ENCODE measurements at places on chromosomes 2 and 18. TPM values are rescaled to one million over a fixed set of nuclear protein-coding genes. Genes with fewer than 3 reads are reported as not detected.

- DNase-seq, result no peak
Measured at GRCh38 chr18:46156843-46157242, 52.7 kb downstream of the HAUS1 start.

GRCh38 chr2:218079943-218080913, 11.2 kb downstream of the RUFY4 start:
- no peak for DNase-seq

DNA sequence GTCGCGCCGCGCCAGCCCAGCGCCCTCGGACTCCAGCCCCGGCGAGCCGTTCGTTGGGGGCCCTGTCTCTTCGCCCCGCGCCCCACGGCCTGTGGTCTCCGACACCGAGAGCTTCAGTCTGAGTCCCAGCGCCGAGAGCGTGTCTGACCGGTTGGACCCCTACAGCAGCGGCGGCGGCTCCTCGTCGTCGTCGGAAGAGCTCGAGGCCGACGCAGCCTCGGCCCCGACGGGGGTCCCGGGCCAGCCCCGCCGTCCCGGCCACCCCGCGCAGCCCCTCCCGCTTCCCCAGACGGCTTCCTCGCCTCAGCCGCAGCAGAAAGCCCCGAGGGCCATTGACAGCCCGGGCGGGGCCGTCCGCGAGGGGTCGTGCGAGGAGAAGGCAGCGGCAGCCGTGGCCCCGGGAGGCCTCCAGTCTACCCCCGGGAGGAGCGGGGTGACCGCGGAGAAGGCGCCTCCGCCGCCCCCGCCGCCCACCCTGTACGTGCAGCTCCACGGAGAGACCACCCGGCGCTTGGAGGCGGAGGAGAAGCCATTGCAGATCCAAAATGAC, 1.4 kb downstream of the PHLPP1 start:
- peak; percentile 52 for DNase-seq

DNA sequence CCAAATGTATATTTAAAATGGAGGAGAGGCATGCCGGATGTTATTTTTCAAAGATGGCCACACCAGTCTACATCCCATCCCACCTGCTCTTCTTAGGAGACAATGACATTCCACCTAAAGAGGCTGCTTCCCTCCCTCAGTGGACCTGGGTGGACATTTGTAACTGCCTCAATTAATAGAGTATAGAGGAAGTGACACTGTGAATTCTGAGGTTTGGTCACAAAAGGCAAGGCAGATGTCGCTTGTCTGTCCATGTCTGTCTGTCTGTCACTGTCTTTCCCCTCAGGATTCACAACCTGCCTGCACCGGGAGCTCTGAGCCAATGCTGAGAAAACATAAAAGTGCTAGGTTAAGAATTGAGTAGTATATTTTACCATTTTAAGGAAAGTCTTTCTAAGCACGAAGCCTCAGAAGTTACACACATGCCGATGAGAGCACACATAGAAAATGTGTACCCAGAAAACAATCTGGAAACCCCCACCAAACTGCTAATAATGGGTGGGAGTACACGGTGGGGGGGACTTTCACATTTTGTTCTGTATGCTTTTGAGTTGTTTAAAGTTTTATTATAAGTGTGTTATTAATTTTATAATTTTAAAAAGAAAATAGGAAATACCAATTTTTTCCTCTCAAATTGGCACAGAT, 21.0 kb downstream of the MIB1 start:
- DNase-seq, result no peak

DNA sequence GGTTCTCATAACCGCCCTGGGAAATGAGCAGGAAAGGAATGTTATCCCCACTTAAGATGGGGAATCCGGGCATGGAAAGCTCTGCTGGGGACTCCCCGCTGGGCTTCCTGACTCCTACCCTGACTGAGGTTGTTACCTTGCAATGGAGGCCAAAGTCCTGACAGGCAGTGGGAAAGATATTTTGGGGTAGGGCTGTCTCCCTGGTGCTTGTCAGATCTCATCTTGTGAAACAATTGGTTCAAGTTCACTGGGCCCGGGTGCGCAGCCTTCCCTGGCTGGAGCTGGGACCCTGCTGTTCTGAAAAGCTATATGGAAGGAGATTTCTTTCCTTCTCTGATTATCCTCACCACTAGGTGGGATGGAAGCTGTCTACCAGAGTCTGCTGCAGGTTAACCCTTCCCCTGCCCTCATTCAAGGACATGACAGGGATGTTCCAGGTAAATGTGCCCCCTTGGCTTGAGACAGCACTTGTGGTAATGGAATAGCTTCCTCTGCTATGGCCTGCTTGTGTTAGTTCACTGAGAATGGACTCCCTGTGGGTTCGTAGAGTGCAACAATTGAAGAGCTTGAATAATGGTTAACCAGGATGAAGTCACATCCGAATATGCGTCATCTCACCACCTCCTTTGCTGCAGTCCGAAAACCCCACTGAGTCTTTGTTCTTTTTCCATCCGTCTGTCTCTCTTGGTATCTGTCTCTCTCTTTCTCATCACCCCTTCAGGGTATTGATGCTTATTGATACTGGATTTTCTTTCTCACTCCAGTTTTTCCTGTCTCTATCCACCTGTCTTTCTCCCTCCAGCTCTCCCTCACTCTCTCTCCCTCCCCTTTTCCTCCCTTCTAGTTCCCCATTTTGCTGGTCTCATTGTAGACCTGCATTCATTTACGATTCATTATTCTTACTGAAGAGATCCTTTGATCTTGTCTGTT, 67.8 kb upstream of the EPAS1 start:
- DNase-seq, result peak; percentile 24

DNA sequence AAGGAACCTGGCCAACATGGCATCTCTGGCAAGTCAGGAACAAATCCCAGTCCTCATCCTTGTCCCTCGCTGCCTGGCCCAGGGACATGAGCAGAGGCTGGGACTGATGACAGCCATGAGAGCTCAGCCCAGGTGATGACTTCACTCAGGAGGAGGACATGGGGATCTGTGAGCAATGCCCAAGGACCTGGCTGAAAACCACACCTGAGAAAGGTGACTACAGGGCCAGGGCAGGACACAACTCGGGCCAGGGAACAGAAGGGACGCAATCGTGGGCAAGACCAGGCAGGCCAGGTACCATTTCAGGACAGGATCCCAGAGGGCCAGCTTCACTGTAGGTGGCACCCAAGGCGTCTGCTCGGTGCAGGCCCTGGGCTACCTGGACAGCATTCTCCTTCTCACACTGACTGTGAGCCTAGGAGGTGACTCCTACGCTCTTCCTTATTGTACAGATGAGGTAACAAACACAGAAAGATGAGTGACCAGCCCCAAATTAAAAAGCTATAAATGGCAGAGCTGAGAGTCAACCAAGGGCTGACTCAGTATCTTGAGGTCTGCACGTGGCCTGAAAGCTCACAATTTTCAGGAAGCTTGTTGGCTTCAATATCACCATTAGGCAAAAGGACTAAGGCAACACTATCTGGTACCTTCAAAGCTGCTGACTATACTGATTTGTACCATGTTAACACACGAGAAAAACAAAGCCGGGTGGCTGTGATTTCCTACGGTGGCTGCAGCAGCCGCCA, 141.1 kb downstream of the EIPR1 start:
- peak; percentile 4 for DNase-seq

The REG3A gene
- total RNA-seq, result not detected
